ENCODE measurements at places on chromosomes 12 and 14.

DNA sequence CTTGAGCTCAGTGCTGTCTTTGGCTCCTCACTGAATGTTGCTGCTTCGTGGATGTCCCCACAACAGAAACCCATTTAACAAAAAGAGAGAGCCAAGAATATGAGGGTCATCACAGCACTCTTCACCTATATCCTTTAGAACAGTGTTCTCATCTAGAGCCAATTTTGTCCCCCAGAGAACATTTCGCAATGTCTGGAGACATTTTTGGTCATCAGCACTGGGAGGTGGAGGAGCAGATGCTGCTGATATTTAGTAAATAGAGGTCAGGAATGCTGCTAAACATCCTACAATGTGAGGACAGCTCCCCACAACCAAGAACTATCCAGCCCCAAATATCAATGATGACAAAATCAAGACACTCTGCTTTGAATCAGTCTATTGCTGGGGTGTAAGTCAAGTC is 92.5 kb downstream of the BBS10 start:
- DNase-seq = no peak

DNA sequence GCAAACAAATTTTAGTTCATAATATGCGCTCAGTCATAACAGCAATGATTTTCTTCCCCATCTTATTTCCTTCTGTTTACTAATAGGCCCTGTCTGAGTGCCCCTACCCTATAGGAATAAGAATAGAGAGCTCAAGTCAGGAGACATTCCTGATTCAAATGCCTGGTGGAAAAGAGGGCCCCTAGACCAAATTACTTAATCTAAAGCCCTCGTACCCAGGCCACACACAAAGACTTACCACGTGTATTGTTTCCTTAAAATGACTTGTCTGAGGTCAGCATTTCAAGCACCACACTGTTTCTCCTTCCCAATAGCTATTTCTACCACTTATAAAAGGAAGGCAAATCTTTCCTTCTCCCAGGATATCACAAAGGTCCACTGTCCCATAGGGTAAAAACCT is 314.9 kb upstream of the TMTC1 start:
- no peak for DNase-seq

GRCh38 chr14:40574780-40575179 is 1031.9 kb upstream of the LRFN5 start:
- DNase-seq = no peak

- DNase-seq = no peak
Observed at GRCh38 chr12:68259318-68259940, 6.0 kb upstream of the IL22 start.

DNA sequence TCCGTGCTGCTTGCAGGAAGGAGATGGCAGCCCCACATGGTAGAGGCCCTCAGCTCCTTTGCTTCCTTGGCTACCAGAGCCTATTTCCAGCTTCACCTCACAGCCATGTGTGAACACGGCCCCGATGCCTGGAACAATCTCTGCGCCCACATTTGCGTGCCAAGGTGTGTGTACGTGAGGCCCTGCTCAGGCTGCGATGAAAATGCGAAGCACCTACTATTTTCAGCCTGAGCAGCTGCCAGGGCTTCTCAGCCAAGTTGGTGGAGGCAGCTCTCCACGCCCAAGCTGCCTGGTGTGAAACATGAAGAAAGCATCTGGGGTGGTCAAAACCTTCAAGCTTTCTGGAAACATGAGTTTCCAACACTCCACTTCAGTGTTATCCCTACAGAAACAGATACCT is 177.8 kb upstream of the EGLN3 start:
- no peak for DNase-seq

GRCh38 chr12:13197032-13197431 is 506 bp downstream of the EMP1 start:
- DNase-seq = no peak

DNA sequence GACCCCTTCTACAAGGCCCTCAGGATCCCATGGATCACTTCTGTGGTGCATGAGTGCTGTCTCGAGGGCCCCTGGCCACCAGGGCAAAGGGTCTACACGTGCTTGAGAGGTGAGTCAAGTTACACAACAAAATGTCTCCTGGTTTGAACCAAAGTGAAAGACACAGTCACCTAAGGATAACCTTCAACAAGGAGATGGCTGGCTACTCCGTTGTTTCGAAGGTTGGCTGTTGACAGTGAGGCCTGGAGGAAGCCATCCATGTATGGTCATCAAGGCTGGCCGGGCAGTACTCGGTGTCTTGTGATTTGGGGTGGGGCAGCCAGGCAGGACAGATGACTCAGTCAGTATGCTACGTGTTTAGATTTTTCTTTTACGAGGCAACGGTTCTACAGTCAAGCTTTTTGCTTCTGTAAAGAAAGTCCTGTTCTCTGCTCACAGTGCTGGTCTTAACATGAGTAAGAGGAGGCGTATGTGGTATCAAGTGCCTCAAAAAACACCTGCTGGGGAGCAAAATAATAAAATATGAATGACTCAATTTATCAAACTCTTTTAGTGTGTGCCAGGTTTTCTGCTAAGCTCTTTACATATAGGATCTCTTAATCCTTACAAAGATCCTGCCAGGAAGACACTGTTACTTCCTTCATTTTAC is 18.0 kb upstream of the NT5DC3 start:
- DNase-seq = no peak

DNA sequence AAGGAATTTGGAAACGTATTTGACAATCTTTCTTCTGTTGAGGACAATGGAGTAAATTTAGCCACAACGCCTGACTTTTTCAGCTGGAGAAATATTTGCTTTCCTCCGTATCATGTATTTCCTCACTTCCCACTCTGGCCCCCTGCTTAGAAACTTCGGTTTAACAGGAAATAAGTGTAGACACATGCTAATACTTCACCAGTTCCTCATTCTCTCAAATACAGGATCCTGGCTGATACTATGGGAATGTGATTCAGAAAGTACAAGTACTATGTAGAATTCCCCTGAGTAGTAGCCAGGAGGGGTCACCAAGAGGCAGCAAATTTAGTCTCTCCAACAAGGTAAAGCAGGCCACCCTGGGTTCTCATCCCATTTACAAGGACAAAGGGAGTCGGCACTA is 58.0 kb downstream of the FAR2 start:
- DNase-seq = no peak

- no peak for DNase-seq
Observed at GRCh38 chr12:61524851-61525250, 735.4 kb upstream of the USP15 start.

GRCh38 chr14:75439989-75440388 is 12.2 kb downstream of the JDP2 start:
- no peak for DNase-seq

- no peak for DNase-seq
Observed at GRCh38 chr14:27187136-27187535, 589.3 kb upstream of the NOVA1 start.

GRCh38 chr12:130119241-130119861 is 42.9 kb upstream of the FZD10 start:
- DNase-seq = no peak

GRCh38 chr12:116238149-116238548 is 39.3 kb downstream of the MED13L start:
- DNase-seq = no peak

- no peak for DNase-seq
Observed at GRCh38 chr14:96095581-96096476, 56.7 kb downstream of the C14orf132 start.

DNA sequence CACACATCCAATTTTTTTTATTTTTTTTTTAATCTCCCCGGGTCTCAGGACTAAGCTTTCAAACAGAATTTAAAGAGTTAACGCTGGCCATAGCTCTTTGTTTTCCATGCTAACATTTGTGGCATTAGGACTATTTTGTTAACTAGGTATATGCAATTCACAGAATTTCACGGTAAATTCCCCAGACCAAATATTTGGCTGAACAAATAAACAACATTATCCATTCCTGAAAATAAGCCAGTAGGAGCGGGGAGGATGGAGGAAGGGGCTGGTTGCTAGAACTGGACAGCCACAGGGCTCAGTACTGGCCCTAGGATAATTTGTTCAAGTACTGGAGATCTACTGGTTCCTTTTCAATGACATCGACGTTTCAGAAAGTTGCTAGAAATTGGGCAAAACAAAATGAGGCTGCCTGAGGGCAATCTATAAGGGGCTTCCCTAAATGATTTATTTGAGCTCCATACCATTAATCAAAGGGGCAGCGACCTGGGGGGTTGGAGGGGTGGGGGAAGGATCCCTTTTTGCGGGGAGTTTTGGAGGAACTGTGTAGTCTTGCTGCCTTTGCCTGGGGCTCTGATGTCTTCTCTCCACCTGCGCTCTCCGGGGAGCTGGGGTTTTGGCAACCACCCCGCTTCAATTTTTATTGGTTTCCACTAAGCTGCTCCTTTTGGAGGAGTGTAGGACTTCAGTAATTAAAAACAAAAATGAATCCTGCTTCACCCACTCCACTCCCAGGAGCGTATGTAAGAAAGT is 9.0 kb downstream of the BMP4 start:
- no peak for DNase-seq

- no peak for DNase-seq
Observed at GRCh38 chr12:12622418-12622817, 10.7 kb downstream of the CREBL2 start.

GRCh38 chr12:30900351-30900750 is 26.2 kb upstream of the TSPAN11 start:
- DNase-seq = no peak
